ENCODE measurements at places on chromosomes 13 and 19.

- DNase-seq = no peak
Measured at GRCh38 chr13:49302817-49303216, 55.1 kb downstream of the CDADC1 start.

DNA sequence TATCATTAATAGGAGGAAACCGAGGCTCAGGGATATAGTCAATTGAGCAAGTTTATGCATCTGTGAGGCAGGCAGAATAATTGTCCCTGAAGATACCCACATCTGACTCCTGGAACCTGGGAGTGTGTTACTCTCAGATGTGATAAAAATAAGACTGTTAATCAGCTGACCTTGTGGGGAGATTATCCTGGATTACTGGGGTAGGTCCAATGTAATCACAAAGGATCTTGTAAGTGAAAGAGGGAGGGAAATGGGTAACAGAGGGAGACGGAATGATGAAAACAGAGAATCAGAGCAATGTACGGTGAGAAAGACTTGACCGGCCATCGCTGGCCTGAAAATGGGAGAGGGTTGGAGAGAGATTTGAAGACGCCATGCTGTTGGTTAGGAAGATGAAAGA lies 3.2 kb upstream of the EDDM13 start:
- no peak for DNase-seq

- DNase-seq = no peak
Measured at GRCh38 chr19:16386619-16387240, 62.1 kb downstream of the KLF2 start.

- DNase-seq = no peak
Measured at GRCh38 chr13:97561182-97561581, 127.2 kb downstream of the RAP2A start.

DNA sequence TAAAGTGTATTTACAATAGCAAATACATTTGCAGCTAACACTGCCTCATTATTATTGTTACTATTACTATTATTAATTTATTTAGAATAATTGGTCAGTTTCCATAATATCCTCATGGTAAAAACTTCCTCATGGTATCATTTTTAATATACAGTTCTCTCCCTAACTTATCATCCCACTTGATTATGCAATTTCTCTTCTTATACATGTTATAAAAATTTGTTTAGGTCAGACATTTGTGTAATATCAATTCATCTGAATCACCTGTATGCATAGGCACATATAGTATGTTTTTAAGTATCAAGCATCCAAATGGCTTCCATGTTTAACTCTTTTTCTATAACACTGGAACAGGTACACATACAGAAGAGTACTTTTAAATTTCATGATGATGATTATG lies 210.8 kb upstream of the STARD13 start:
- no peak for DNase-seq

- DNase-seq = no peak
Measured at GRCh38 chr13:50376895-50377575, 361.8 kb downstream of the KCNRG start.

- DNase-seq = peak; percentile 81
Measured at GRCh38 chr13:32114284-32114950, 82.8 kb downstream of the FRY start.

DNA sequence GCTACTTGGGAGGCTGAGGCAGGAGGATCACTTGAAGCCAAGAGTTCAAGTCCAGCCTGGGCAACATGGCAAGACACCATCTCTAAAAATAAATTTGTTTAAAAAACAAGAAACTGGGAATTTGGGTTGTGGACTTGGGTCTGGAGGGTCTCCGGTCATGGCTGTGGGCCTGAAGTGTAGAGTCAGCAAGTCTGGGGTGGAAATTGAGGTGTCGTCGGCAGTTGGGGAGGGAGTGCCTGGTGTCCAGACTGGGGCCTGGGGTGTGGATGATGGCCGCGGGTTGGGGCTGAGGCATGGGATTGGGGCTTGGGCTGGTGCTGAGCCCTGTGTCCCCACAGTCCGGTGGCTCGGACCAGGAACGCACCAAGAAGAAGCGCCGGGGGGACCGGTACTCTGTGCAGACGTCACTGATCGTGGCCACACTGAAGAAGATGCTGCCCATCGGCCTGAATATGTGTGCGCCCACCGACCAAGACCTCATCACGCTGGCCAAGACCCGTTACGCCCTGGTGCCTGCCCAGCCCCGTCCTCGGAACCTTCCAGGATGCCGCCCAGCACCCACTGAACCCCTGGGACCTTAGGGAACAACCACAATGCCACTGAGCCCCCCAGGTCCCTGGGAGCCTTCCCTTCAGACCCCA lies 91.6 kb downstream of the RYR1 start:
- no peak for DNase-seq

DNA sequence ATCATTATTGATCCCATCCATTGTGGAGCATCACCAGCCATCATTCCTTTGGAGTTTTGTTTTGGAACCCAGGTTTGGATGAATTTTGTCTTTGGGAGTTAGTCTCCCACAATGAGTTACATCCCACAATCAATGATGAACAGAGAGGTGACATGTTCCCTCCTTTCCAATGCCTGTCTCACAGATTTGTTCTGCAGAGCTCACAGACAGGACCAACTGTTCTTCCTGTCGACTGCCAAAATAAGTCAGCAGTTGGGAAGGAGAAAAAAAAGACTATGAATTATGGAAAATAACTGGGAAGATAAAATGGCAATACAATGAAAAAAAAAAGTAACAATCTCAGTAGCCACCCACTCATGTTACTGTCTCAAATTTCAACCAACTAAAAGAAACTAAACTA lies 489.1 kb downstream of the MYO16 start:
- DNase-seq = no peak

GRCh38 chr13:114106991-114107685 lies 25.3 kb downstream of the RASA3 start:
- no peak for DNase-seq

DNA sequence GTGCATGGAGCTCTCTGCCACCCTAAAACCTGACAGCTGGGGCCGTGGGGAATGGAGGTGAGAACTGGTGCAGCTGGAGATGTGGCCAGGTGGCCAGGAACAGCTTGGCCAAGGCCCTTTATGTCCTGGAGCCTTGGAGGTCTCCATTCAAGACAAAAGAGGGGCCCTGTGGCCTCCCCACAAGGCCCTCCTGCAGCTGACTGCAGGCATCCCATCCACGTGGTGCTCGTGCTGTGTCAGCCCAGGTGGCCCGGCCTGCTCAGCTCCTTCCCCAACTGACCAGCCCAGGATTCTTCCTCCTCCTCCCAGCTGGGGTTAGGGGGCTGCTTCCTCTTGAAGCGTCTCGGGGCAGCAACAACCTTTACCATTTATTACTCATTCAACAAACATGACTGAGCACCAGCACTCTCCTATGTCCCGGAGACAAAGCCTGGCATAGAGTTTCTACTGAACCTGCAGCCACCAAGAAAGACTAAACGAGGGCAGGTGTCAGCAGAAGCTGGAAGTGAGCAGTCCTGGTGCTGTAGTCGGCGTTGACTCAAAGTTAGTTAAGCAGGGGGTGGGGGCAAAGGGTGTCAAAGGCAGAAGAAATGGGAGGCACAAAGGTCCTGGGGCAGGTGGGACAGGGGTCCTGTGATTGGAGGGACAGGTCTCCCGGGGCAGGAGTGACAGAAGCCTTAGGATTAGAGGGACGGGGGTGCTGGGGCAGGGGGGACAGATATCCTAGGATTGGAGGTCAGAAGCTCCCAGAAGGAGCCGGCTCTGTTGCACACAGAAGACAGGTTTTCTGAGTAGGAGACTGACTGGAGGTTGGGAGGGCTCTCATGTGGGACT lies 23.3 kb upstream of the C13orf46 start:
- no peak for DNase-seq

DNA sequence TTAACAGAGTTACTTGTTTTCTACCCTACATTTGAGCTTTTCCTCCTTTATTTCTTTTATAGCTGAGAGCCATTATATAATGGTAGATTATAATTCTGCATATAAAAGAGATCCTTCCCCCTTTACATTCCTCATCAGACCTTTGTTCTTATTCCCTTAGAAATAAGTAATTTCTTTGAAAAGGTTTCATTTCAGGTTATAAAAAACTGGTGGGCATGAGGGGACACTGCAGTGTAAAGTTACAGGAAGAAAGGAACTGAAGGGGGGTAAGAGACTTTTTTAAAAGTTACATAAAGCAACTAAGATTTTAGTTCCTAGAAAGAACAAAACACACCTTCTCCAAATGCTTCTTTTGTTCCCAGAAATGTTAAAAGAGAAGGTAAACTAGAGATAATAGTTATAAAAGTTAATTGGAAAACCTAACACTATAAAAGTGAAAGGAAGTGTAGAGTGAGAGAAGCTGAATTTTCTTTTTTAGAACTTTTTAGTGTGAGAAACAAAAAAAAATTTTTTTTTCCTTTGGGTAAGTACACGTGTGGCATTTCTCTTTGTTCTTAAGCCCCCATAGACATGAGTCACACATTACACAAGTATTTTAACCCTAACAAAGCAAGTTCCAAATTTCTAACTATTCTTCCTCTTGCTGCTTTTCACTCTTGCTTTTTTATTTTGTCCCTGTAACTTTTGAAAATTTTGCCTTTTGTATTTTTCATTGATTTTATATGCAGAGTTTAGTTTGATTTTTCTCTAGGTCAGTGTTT lies 106.4 kb upstream of the MLNR start:
- DNase-seq = peak; percentile 30

DNA sequence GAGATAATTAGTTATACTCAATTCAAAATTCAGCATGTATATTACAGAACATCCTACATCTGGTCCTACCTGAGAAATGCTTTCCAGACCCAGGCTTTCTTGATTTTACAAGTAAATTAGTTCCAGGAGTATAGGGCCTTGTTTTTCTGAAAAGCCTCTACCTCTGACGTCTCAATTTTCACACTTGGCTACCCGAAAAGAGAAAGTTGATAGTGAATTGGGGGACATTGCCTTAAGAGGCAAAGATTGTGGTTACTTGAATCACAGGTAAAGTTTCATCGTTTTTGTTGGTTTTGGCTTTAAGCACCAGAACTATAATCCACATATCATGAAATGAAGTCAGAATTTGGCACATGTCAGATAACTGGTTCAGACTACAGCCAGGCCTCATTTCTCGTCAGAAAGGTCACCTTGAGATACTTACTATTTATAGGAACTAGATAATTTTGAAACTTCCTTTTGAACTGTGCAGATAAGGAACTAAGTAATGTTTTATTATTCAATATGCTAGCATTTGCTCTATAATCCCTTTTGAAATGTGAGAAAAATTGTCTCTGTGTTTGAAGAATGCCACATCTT lies 30.8 kb downstream of the FAM124A start:
- DNase-seq = no peak

- no peak for DNase-seq
Measured at GRCh38 chr13:112802802-112803195, 113.0 kb downstream of the ATP11A start.

- peak; percentile 93 for DNase-seq
Measured at GRCh38 chr13:21434588-21434987, 24.5 kb downstream of the ZDHHC20 start.

DNA sequence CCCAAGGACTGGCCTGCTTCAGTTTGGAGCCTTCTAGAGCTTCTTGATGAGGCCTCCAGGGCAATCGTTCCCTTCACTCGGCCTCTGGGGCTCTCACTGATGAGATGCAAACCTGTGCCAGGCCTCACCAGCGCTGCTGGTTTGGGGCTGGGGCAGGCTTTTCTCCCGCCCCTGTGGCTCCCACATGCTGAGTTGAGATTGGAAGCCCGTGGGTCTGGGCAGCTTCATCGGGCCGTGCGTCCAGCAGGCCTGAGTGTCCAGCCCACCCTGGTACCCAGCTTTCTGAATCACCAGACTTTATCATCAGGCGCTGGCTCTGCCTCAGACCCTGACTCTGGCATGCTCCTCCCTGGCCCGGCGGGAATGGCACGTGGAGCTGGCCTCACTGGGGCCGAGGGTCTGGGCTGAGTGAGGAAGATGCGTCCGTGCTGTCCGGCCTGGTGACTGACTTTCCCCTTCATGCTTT lies 4.3 kb downstream of the CALM3 start:
- no peak for DNase-seq

GRCh38 chr13:33185853-33186252 lies 99.7 kb downstream of the STARD13 start:
- DNase-seq = no peak

DNA sequence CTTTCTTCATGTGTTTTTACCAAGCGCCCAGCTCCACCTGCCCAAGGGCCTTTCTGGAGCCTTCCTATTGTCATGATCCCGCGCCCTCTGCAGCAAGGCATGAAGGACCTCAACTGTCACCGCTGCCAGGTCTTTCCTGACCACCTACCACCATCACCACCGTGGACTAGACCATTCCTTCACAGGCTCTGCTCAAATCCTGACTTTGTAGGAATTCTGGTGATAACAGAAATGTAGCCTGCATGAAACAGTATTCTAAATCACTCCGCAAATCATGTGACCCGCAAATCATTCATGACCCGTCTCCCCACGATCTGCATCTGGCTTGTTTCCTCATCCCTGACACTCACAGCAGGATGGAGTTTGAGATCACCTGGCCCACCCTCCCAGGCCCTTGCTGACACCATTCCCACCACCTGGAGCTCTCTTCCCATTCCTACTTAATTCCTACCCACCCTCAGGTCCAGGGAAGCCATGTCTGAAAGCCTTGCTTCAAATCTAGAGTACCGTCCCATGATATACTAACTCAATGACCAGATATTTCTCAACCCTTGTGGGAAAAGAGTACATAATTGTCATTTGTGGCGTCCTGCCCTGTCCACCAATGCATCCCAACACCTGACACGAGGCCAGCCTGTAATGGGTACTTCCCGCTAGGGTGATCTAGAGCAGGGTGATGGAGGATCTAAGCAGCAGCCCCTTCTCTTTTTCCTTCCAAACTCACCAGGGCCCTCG lies 1.3 kb downstream of the UBE2S start:
- DNase-seq = no peak

GRCh38 chr19:49190781-49191180 lies 33.2 kb downstream of the TRPM4 start:
- no peak for DNase-seq

DNA sequence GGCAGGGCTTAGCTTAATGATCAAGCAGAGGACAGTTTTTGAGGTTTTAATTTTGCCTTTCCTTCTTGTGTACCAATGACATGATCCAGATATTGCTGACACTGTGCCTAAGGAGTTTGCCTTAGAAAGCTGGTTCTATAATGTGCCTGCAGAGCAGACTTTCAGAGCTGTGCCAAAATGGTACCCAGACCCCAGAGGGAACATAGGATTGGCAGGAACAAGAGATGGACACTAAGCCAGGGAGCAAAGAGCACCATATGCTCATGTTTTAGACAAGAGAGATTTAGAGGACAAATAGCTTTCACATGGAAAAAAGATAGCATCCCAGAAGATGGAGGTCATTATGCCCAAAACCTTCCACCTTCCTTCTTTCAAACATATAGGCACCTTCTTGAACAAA lies 1241.5 kb upstream of the SPRY2 start:
- no peak for DNase-seq

GRCh38 chr13:47326061-47326460 lies 429.2 kb upstream of the HTR2A start:
- no peak for DNase-seq

DNA sequence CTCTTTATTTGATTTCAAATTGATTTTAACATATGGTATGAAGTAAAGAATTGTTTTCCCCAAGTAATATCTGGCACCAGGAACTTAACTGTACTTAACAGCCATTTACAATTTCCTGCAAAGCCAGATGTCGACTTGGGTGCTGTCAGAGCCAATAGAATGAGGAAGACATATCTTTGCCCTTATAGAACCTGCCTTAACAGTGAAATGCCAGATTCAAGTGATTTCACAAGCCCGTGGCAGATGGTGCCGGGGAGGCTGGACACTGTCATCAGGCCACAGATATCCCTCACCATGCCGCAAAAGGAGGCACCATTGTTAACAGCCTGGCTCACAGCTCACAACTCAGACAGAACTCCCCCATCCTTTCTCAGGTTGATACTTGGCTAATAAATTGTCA lies 48.7 kb downstream of the ESD start:
- no peak for DNase-seq

- DNase-seq = no peak
Measured at GRCh38 chr13:112638919-112639318, 50.9 kb upstream of the ATP11A start.

GRCh38 chr13:110018009-110018408 lies 231.6 kb upstream of the IRS2 start:
- DNase-seq = no peak

All from inflammatory macrophage treated with lipopolysaccharide for 1 hour (primary cell).